Pulmonary artery endothelial cell (primary cell): ENCODE measurements at places on chromosomes 16 and 17. TPM values are rescaled to one million over a fixed set of nuclear protein-coding genes. Genes with fewer than 3 reads are reported as not detected.

DNA sequence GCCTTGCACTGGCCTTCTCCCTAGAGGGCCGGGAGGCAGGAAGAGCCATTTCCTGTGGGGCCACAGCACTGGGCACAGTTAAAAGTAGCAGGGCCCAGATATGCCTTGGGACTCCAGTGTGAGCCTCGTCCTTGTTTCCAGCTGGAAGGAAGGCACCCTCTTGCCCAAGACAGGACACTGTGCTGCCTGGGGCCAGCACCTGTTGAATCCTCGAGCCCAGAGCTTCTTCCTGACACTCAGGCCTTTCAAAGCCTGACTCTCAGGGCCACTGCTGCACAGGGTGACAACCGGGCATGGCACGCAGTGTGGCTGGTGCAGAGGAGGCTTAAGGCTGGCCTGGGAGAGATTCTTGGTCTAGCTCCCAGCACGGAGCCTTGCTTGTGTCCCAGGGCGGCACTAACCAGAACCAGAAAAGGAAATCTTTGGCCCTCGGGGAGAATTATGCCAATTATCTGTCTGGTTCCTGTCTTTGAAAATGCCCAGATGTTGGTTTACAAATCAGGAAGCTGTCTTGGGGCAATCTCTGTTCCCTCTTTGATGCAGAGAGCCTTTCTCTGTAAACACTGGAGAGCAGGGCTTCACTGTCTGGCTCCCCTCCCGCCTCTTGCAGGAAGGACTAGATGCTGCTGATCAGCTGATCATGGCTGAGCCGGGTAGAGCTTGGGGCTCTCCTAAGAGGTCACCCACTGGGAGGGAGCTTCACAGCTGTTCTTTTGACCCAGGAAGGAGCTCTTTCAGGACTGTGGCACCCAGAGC lies 11.1 kb downstream of the LDHD start:
- no peak for DNase-seq

- DNase-seq, result no peak
Observed at GRCh38 chr17:45273551-45273957, 11.7 kb upstream of the SPATA32 start.

- no peak for DNase-seq
Observed at GRCh38 chr16:9437115-9437514, 345.7 kb downstream of the HAPSTR1 start.

DNA sequence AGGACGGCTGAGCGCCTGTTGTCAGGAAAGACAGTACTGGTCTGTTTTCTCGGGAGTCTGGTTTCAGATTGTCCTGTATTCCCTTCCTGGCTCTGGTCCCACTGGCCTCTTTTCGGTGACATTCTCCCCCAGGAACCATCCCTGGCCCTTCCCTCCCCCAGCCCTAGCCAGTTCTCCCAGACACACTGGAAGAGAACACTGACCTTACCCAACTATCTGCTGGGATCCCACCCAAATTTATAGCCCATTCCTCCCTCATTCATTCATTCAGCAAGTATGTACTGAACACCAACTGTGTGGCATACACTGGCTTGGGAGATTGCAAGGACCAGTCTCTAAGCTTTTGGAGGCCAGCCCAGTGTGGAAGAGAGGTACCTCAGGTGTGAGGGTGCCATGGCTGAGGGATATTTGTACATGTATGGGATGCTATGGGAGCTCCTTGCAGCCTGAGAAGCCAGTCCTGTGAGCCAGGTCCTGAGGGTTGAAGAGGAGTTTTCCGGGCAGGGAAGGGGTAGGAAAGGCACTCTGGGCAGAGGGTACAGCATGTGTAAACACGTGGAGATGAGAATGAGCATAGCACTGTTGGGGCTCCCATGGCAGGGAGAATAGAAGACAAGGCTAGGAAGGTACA lies 5.2 kb downstream of the RND2 start:
- no peak for DNase-seq

DNA sequence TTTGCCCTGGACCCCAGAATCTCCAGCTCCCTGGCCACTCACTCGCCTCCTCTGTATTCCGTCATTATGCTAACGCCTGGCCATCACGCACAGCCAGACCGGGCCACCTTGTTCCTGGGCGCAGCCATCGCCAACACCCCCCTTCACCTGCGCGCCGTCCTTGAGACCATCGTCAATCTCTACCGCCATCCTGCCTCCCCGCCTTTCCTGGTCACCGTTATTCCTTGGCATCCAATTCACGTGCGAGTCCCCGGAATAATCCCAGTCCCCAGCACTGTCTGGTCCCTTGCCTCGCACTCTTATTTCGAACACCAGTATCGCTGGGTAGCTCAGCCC lies 541 bp downstream of the VKORC1 start:
- no peak for DNase-seq

- DNase-seq, result no peak
Observed at GRCh38 chr17:42203354-42203753, 9.1 kb upstream of the GHDC start.

DNA sequence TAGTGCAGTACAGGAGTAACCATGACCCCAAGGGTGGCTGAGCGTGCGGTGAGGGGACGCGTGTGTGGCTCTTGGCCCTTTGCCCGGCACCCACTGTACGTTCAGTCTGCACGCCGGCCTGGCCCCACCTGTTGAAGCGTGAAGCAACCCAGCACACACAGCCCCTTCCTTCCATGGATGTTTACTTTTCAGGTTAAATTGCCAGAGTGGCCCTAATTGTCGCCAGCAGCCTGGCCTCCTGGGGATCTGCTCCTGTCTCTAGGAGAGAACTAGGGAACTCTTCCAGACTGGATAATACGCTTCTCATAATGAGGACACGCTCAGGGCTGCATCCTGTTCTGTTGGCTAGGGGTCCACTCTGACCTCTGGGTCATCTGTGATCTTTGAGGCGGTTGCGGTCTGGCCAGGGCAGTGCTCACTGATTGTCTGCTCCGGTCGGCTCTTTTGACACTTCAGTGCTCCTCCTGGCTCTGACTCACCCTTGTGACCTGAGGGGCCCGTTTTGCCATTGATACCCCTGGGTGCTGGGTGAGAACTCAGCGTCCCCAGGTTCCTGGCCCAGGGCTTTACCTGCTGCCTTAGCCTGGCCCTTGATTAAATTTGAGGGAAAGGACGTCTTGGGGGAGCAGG lies 27.7 kb downstream of the TPSG1 start:
- DNase-seq, result no peak

- no peak for DNase-seq
Observed at GRCh38 chr17:76893623-76894334, 25.6 kb downstream of the MGAT5B start.

Gene PRPF8
- total RNA-seq, result 98.5 and 117 TPM in 2 replicates

Gene BTBD17
- total RNA-seq, result not detected in 2 replicates

Gene LIG3
- total RNA-seq, result 31.5 and 35.9 TPM in 2 replicates

Gene WNT9B
- total RNA-seq, result not detected in 2 replicates

Gene OR3A3
- not detected in 2 replicates for total RNA-seq
